Activated CD4-positive, alpha-beta T cell treated with anti-CD3 and anti-CD28 coated beads for 1 hour (primary cell): ENCODE measurements at places on chromosomes 4 and X.

DNA sequence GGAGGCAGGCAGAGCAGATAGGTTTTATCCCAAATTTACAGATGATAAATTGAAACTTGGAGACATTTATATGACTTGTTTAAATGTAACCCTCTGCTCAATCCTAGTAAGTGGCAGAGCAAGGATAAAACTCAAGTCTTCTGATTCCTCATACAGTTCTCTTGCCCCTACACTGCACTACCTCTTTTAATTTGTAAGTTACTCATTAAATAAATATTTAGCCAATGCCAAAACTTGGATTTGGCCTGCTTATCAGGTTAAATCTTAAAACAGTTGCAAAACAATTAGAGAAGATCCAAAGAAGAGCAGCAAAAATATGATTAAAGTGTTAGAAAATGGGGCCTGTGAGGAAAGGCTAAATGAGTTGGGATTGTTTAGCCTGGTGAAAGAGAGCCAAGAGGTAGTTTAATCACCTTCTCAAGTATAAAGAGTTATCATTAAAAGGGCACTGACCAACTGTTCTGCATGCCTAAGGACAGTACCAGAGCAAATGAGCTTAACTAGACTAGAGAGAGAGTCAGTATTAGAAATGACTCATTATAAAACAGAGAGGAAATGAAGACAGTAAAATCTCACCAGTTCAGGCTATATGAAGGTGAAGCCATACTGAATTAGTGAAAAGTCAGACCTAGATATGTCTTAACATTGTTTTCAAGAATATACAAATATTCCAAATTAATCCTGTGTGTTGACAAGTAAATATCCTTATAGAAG is 146.3 kb downstream of the GRIA3 start:
- no peak for DNase-seq

GRCh38 chr4:25427871-25428270 is 50.8 kb downstream of the ANAPC4 start:
- DNase-seq, result no peak

DNA sequence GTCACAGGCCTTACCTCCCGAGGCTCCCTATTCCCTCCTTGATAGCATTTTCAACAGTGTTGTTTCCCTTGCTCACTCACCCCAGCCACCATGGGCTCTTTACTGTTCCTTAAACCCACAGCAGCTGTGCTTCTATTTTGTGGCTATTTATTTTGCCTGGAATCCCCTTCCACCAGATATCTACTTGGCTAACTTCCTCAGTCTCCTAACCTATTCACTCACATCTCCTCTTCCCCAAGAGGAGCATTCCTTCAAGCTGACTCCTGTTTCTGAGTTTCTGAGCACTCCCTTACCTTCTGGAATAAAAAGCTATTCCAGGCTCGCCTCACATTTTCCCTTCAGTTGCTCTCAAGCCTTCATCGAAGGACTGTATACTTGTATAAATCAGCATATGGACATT is 50.5 kb downstream of the CXCL1 start:
- DNase-seq, result no peak

GRCh38 chrX:29172880-29173279 is 585.6 kb downstream of the IL1RAPL1 start:
- DNase-seq, result no peak

DNA sequence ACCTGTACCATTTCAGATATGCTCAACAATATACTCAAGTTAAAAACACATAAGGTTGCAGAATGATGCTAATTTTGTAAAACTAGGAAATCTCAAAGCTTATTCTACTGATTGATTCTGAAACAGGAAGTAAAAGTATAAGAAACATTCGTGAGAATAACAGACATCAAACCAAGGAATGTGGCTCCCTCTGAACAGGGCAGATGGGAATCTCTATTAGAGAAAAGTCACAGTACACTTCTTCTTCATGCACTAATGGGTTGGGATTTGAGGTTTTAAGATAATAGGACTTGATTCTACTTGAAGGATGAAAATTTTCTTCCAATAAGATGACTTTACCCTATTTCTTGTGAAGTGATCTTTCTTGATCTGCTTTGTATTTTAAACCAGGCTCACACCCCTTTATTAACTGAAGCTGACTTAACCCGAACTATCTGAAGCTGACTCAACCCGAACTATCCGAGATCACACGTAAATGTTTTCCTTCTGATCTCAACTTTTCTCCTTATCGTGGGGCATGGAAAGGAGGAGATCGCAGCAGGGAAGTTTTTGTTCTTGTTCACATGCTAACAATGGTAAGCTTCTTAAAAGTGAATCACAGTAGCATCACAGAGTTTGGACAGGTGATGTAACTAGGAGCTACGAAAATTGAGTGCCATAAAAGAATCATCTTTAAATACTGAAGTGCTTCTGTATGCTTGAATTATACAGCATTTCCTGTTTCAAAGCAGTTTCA is 363.1 kb upstream of the ZFP42 start:
- DNase-seq, result no peak

- DNase-seq, result no peak
Measured at GRCh38 chrX:1491851-1492349, 39.2 kb upstream of the ASMTL start.

DNA sequence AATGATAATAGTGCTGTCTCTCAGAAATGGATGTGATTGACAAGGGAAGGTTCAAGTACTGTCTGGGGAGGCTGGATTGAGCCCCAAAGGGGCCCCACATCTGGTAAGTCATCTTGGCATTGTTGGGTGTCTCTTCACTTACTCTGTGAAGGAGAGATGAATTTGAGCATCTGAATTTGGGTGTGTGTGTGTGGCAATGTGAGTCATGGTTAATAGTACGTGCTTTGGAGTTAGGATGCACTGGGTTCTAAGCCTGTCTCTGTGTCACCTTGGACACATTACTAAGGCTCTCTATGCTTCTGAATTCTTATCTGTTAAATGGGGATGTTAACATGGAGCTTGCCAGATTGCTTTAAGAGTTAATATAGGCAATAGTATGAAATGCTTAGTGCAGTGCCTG is 80.4 kb downstream of the FRAS1 start:
- no peak for DNase-seq

GRCh38 chrX:53288189-53288588 is 6.8 kb upstream of the IQSEC2 start:
- DNase-seq, result no peak

- no peak for DNase-seq
Measured at GRCh38 chr4:17758485-17758884, 22.9 kb downstream of the FAM184B start.

- DNase-seq, result no peak
Measured at GRCh38 chr4:185889585-185889984, 77.6 kb upstream of the SORBS2 start.

- DNase-seq, result no peak
Measured at GRCh38 chr4:147492306-147492705, 11.4 kb downstream of the EDNRA start.

GRCh38 chrX:107742700-107743191 is 32.8 kb downstream of the TSC22D3 start:
- DNase-seq, result no peak

- DNase-seq, result no peak
Measured at GRCh38 chr4:6892190-6892908, 17.3 kb upstream of the TBC1D14 start.

GRCh38 chrX:129679901-129680300 is 25.1 kb upstream of the APLN start:
- DNase-seq, result no peak

GRCh38 chr4:10116569-10117358 is at the start of gene WDR1:
WDR1 (minus strand) TSS chr4:10116799; CDS start chr4:10116666, 133 bp downstream.
- peak; percentile 95 for DNase-seq

- no peak for DNase-seq
Measured at GRCh38 chrX:72254816-72255215, 16.0 kb upstream of the ERCC6L start.

DNA sequence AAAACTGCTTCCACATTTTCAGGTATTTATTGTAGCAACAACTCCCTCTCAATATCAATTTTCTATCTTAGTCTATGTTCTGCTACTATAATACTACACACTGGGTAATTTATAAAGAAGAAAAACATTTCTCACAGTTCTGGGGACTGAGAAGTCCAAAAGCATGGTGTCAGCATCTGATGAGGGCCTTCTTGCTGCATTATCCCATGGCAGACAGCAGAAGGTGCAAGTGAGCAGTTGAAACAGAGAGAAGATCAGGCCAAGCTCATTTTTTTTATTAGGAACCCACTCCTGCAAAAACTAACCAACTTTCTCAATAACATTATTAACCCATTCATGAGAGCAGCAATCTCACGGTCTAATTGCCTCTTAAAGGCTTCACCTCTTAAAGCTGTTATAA is 376.0 kb downstream of the RAB28 start:
- no peak for DNase-seq

DNA sequence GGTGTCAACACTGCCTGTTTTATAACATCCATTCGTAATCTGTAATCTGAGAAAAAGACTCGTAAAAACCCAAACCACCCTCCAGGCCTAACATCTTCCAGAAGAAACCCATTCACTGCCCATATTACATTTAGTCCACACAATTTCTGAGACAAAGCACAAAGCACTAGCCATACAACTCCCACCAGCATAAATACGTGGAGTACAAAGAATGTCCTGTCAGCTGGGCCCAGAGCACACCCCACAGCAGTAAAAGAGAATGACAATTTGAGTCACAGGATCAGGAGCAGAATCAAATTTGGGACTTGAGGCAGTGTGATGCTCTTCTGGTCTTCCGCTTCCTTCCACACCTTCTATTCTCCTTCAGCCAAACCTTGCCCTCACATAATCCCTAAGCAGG is 6.8 kb downstream of the MECP2 start:
- no peak for DNase-seq

DNA sequence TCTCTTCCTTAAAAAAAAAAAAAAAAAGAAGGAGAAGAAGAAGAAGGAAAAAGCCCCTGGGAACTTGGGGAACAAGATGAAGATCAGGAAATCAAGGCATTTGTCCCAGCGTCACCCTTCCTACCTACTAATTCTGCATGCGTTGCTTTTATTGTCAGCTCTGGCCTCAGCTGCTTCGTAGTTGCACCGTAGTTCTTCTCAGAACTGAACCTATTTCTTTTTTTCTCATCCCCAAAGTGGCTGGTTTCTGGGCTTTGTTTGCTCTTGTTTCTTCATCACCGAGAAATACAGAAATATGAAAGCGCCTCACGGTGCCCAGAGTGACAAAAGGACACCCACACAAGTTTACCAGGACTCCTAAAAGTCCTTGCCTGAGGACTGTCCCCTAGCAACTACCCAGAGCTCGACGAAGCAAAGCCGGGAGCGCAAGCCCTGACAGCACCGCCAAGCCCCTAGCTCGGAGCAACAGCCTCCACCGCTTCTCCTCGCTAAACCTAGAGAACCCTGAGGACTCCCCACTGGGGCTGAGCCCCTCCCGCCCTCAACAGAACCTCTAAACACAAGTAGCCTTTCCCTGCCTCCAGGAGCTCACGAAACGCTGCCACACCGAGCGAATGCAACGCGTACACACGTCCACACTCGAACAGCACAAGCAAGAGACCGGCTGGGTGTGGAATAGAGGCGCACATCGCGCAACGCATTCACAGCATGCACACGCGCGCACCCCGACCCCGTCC is 710 bp downstream of the PRKG2 start:
- no peak for DNase-seq

- no peak for DNase-seq
Measured at GRCh38 chr4:38463268-38463958, 200.6 kb upstream of the KLF3 start.

DNA sequence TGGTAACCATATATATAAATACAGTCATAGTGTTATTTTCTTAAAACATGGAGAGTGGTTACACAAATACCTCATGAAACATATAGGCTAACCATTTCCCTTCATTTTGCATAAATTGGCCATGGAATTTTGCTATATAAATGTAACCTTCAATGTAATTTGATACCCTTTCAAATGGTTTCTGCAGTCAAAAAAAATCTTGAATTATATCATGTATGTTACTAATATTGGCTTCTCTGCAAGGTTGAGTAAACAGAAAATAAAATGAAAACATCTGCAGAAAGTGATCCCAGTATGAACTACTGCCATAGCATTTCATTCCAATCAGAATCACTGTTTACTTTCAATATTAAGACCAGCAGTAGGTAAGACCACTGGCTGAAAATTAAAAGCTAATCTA is 1165.9 kb upstream of the TENM3 start:
- no peak for DNase-seq

DNA sequence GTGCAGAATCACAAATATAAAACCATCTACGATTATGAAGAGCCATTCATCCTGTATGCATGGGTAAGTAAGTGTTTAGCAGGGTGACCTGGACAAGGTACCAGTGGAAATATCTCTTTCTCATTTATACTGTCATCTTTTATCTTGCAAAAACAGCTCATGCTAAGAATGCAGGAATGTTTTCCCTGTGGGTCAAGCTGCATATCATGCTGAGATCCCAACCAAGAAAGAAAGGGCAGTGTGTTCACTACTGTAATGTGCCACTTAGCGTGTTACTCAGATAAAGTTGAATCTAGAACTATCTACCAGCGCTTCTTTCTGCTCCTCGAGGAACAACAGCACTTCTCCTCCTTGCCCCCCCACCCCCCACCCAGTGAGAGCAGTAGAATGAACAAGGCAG is 212.7 kb upstream of the TBL1X start:
- no peak for DNase-seq

GRCh38 chrX:151225843-151226242 is 49.5 kb downstream of the GPR50 start:
- no peak for DNase-seq

GRCh38 chr4:40559585-40560465 is 69.8 kb downstream of the RBM47 start:
- DNase-seq, result no peak

DNA sequence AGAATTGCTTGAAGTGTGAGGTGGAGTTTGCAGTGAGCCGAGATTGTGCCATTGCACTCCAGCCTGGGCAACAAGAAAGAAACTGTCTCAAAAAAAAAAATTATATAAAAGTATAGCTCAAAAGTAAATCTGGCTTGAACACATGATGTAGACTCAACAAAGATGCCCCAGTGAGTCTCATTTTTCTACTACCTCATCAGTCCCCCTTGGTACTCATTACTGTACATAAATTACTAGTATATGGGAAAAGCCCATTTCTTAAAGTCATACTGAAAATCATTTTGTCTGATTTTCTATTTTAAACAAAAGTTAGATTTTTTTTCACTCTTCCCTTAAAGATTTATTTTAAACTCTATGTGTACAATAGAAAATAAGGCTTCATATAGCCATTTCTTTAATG is 39.2 kb downstream of the FAM241A start:
- DNase-seq, result no peak

GRCh38 chr4:52939739-52940138 is 77.6 kb downstream of the RASL11B start:
- DNase-seq, result no peak

GRCh38 chr4:13498469-13498868 is 14.3 kb upstream of the RAB28 start:
- no peak for DNase-seq

DNA sequence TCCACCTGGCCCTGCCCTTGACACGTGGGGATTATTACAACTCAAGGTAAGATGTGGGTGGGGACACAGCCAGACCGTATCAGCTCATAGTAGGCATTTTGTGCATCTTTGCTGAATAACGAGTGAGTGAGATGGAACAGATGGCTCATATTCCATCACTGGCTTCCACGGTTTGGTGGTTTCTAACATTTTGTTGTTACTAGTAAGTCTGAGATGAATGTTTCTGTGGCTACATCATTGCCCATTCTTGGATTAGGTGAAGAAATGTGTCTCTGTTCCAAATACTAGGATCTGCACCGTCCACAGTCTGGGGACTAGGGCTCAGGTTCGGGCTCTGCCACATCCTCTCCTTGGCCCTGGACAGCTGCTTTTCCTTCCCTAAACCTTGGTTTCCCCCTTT is 3.6 kb downstream of the ABLIM2 start:
- DNase-seq, result no peak

- no peak for DNase-seq
Measured at GRCh38 chrX:17546356-17546755, 171.4 kb downstream of the NHS start.

GRCh38 chrX:100478714-100479306 is 68.7 kb upstream of the PCDH19 start:
- DNase-seq, result no peak
